ENCODE measurements at places on chromosomes 12 and 14. TPM values are rescaled to one million over a fixed set of nuclear protein-coding genes. Genes with fewer than 3 reads are reported as not detected.

DNA sequence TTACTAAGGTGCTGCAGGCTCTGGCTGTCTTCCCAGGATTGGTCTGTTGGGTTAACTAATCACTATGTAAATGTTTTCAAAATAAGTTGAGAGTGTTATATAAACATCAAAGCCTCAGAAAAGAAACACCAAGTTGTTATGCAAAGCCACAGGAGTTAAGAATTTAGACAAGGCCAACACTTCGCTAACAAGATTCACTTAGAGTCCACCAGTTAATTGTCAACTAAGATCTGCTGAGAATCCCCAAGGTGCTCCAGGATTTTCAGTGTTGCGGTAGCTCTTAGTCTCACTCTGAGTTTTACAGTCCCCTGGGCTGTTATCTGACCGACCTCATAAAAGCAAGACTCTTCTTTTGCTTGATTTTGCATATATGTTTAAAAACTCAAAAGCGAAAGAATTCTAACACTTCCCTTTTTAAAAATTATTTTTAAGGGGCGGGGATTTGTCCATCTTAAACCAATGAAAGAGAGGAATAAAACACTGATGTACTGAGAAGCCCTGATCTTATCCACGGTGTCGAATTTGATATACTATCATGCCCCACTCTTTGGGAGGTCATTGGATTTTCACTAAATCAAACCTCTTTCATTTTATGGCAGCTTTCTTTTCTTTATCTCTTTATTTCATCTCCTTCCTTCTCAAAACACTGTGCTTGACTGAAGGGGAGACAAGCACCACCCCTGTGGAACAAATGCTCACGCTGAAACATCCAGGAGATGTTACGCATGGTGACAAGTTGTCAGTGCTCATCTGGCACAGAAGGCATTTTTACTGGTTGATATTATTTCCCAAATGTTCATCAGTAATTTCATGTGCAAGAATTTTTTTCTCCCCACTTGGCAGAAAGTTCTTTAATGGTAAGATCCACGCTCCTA is 7.0 kb downstream of the NIN start:
- no peak for DNase-seq

GRCh38 chr12:114403011-114403689 is 2.8 kb downstream of the TBX5 start:
- DNase-seq: peak; percentile 91

DNA sequence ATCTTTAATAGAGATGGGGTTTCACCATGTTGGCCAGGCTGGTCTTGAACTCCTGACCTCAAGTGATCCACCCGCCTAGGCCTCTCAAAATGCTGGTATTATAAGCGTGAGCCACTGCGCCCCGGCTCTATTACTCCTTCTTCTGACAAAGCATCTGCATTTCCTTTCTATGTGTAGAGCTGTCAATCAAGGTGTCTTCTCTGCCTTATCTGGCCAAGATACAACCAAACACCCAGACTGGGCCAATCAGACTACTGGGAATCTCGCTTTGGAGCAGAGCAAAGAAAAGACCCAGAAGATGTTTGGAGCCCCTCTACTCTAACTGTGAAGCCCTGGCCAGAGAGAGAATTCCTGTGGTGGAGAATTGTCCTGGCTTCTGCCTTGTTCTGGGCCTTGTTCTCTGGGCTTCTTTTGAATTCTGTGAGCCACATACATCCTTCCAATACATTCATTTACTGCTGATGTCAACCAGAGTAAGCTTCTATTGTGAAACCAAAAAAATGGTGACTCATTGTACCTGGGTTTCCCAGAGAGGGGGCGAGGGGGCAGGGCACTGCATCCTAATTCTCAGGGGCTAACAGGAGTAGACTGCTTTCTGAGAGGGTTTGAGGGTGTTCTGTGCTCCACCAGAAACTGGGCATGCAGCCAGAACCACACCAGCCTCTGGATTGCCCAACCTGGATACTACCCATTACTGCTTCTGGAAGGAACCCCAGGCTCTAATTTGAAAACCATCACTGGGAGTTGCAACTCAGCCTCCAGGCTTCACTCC is 18.8 kb upstream of the FLVCR2 start:
- DNase-seq: peak; percentile 75

DNA sequence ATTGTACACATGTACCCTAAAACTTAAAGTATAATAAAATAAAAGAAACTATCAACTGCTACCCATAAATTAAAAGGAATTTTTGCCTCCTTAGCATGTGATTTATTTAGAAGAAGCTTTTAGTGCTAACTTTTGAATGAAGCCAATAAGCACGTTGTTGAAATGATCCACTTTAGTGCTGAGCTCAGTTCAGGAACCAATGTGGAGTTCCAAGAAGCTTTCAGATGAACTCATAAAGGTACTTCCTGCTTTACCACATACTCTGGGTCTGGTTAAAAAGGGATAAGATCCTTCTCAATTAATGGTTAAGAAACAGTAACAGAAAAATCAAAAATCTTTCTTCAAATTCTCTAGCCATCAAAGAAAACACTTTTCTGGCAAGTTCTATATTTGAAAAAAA is 39.4 kb downstream of the TMTC1 start:
- DNase-seq: no peak

NELL2 gene
- not detected for polyA plus RNA-seq

Measured in GM23248 (cell line).